ENCODE measurements at places on chromosomes 5 and 9. TPM values are rescaled to one million over a fixed set of nuclear protein-coding genes. Genes with fewer than 3 reads are reported as not detected.

- DNase-seq, result peak; percentile 100
These were observed 324.5 kb downstream of the ARRDC3 start for GRCh38 chr5:91058575-91058974.

DNA sequence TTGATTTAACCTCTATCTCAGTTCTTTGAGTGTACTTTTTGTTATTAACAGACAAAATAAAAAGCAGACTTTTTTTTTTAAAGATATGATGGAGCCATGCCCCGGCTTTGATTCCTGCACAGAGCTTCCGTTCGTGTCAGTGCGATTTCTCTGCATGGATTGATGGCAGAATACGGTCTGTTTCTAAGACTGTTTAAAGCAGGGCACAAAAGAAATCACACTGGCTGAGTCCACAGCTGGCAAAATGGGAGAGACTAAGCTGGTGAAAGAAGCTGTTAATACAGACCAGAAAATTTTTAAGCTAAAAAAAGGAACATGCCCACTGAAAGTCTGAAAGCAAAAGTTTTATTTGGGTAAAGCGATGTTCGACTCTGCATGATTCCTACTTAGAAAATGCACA is 501.4 kb upstream of the WWC1 start:
- no peak for DNase-seq

RFESD gene
- total RNA-seq, result 2.2 TPM

DNA sequence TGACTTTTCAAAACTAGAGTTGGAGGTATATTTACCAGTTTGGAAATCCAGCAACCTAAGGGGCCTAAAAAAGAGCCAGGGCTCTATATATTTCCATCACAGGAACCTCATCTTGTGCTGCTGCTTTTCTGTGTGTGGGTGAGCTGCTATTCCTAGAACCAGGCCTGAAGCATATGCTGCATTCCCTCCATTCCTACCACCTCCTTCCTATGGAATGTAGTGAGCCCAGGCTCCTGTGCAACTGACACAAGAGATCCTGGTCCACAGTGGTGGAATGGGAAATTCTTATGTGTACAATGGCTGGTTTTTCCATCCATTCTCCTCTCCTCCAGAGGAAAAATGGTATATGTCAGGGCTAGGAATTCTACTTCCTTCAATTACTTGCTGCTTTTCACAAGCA is 39.1 kb downstream of the SPEF2 start:
- no peak for DNase-seq

ASS1 gene
- 396 TPM for total RNA-seq

- no peak for DNase-seq
These were observed 26.4 kb downstream of the ZDHHC11B start for GRCh38 chr5:757931-758697.

GRCh38 chr9:122951056-122951455 is 10.2 kb downstream of the RABGAP1 start:
- no peak for DNase-seq

- DNase-seq, result no peak
These were observed 18.9 kb downstream of the CLPTM1L start for GRCh38 chr5:1325870-1326531.

PLAC8L1 gene
- 0.53 TPM for total RNA-seq

DNA sequence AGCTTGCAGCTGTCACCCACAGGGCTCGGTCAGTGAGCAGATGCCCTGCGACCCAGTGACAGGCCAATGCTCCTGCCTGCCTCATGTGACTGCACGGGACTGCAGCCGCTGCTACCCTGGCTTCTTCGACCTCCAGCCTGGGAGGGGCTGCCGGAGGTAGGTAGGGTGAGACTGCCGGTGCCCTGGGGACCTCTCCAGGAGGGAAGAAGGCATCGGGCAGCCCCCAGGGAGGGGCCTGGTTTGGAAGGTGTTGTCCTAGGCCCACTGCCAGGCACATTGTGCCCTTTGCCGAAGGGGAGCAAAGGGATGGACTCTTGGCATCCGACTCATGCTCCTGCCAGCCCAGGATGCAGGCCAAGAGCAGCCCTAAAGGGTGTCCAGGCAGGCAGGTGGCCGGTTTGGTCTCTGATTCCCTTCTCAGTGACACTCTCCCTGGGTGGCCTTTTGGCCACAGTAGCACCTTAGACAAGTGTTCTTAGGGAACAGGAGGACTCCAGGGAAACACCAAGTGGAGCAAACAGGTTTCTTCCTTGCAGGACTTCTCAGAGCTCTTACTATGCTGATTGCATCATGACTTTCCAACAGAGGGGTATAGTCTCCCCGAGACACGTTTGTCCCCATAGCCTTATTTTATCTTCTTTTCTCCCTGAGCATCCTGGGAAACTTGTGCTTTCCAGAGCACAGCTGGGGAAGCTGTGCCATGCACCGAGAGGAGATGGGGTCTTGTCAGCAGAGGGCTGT is 28.1 kb upstream of the AIF1L start:
- DNase-seq, result no peak

- no peak for DNase-seq
These were observed 1.0 kb downstream of the ANKH start for GRCh38 chr5:14870337-14871213.

DNA sequence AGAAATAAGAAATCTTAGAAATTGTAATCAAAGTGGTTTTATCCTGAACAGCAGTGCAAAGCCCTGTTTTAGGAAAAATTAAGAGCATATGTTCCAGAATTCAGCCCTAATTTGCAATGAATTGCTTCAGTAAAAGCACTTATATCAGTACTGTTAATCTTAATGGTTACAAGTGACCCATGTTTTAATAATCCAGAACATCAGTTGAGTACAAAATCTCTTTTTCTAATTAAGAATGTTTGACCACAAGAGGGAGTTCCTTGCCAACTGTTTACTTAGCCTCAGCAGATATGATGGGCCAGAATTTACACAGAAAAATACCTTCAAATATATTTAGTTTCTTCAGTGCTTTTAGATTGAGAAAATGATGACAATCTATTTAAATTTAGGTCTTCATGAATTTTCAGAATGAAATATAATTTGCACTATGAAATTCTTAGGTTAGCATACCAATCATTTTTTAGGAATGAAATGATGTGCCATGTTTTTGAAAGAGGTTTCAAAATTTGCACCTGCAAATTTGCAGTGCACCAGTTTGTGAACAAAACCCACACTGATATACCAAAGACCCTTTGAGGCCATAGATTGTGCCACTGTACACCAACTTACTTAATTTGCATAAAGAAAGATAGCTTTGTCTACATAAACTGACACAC is 926.3 kb upstream of the ARRDC3 start:
- peak; percentile 40 for DNase-seq

SPATA31A3 gene
- not detected for total RNA-seq

- peak; percentile 82 for DNase-seq
These were observed 663.9 kb upstream of the RGMB start for GRCh38 chr5:98109561-98110006.

KIAA1958 gene
- 1.8 TPM for total RNA-seq

FOXD4 gene
- 0.26 TPM for total RNA-seq

DNA sequence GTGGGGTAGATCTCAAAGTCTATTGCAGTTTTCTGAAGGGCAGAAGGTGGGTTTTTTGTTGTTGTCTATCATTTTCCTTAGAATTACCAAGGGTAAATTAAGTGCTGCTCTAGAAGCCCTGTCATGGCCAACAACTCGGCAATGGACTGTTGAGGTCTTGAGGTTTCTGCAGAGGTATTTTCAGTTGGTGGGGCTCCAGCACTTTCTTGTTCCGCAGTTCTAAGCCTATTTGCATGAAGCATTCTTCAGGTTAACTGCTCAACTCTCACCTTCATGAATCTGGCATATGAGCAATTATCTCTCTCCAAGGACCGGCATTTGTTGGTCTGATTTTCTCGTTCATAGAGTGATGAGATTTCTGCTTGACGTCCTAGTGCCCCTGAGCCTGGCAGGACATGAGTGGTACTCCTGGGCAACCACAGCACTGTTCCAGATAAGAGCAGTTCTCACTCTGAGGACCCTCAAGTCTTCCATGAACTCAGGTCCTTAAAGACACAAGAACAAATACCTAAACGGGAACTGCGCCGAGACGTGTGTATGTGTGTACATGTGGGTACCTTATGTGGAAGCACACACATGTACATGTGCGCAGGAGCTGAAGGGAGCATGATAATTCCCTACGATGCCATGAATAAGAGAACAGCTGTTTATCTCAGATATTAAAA is 544.5 kb downstream of the CSNK1G3 start:
- DNase-seq, result no peak

RELL2 gene
- total RNA-seq, result 16.6 TPM

DNA sequence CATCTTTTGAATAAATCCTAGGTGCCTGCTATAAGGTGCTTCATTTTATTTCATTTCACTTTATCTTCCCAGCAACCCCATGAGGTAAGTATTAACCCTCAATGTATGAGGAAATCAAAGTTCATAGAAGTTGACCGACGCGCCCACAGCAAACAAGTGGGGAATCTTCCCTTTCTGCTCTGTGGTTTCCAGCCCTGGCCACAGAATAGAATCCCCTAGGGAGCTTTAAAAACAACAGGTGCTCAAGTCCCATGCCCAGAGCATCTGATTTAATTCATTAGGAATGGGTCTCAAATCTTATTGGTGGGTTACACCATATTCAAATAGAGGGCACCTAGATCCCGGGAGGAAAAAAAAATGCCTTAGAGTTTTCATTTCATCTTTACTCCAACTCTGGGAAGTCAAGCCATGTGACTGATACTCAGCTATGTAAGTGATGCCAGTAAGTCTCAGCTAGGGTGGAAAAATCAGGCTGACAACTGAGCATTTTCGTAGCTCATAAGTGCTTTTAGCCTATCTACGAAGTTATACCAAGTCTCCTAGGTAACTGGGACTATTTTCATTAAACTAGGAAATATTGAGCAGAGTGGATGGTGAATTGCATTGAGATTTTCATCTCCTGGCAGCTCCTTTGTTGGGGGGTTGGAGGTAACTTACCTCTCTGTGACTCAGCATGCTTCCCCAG is 353.4 kb upstream of the SLC30A5 start:
- no peak for DNase-seq

PCDHB4 gene
- total RNA-seq, result 0.13 TPM

DNA sequence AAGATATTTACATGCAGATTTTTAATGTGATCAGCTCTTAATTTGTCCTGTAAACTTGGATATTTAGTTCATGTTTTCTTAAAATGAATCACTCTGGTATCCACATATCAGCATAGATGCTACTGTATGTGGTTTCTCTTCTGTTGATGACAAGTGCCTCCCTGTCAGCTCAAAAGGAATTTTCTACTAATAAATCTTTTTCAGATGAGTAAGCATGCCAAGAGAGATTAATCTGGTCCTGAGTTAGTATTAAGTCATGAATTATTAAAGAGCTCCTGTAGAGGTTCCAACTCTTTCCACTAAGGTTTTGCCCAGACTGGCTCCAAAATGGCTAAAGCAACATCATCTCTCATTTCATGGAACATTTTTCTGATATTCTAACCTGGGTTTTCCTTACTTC is 129.2 kb downstream of the GOLPH3 start:
- DNase-seq, result peak; percentile 89

RNF183 gene
- 0.38 TPM for total RNA-seq

DNA sequence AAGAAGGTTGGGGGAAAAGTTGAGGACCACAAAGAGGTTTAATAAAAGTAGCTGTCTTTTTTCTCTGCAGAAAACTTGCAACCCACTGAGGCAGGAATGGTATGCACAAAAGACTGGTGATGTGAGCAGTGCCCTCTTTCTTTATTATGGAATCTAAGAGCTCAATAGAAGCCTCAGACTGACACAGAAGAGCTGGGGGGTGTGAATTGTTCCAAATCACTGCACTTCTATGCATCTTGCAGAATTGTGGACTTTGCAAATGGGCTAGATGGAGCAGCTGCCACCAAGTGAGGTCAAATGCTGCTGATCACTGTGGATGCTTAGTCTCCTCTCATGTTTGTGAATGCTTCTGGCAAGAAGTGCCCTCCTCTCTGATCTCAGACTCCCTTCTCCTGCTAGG is 227.1 kb downstream of the ZSWIM6 start:
- no peak for DNase-seq

DNA sequence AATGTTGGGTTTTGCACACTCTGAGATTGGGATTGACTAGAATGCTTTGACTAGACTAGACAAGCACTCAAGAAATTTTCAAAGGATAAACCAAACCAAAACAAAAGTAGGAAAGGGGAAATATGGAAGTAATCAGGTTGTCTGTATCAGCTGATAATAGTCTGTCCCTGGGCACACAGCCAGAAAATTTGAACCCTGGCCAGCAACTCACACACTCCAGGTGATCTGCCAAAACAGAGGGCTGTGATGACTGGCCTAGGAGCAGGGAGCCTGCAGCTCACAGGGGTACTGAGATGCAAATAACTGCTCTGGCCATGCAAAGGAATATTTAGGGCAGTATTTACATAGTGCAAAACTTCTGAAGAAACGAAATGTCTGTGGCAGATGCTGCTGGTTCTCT is 112.3 kb upstream of the SMIM23 start:
- no peak for DNase-seq

FGF18 gene
- total RNA-seq, result not detected

DNA sequence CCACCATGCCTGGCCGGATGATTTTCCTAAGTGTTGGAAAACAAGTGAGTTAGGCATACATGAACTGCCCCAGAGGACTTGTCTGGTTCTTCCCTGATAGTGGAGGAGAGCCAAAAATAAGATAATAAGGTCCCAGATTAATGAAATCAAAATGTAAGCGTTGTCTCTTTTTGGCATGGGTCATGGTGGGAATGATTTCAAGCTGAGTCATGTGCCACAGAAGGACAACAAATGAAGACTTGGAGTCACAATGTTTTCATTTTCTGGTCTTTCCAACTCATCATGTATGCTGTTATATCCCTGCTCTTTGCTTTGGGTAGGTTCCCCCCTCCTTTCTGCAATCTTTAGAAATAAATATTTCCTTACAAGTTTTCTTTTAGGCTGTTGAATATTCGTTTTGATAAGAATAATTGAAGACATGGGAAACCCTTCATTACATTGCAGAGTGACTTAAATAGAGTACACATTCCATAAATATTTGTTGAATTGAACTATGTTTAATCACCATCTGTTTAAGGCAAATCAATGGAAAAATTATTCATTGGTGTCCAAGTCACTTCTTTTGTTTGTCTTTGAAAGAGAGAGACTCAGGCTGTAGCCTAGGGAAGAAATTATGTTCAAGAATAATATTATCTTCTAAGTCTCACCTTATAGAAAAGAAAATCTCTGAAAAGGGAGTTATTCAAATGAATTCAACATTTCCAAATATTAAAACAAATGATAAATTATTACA is 196.3 kb downstream of the CSNK1G3 start:
- DNase-seq, result peak; percentile 39

PCDHGA6 gene
- under 0.01 TPM for total RNA-seq

DNA sequence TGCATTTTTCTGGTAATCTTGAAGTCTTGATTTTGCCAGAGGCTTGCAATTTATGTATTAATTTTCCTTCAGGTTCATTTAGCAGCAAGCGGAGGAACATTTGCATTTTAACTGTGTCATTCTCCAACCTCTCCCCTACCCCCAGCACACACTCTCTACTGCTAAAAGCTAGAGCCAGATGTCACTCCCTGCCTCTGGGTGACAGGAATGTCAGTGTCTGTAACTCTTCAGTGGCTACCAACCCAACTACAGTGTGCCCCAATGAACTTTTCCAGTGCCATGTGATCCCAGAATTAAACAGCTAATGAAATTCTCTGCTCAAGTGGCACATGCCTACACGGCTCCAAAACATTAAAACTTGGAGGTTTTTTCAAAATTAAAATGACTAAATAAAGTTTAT is 260.3 kb downstream of the GOLPH3 start:
- DNase-seq, result no peak

MOB3B gene
- total RNA-seq, result 0.38 TPM
